ENCODE measurements at places on chromosomes 5 and 9.

GRCh38 chr9:121598965-121599871, 52.2 kb upstream of the DAB2IP start:
- no peak for DNase-seq

- DNase-seq = peak; percentile 54
These were observed 61.7 kb downstream of the HSPA4 start for GRCh38 chr5:133113331-133114061.

DNA sequence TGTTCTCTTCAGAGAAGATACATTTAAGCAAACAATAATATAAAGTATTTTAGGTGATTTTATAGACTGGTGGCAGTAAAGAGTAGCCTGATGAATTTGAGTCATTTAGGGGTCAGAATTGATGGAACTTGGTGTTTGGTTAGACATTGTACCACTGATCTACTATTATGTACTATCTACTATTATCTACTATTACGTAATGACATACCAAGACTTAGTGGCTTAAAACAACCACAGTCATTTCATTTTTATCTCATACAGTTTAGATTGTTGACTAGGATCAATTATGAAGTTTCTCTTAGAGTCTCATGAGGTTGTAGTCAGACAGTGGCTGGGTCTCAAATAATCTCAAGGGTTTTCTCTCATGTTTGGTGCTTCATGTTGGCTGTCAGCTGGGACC, 54.0 kb downstream of the PPIP5K2 start:
- no peak for DNase-seq

- DNase-seq = peak; percentile 92
These were observed 453.3 kb downstream of the BNC2 start for GRCh38 chr9:16417161-16417560.

- DNase-seq = peak; percentile 42
These were observed 50.5 kb upstream of the EXOC3 start for GRCh38 chr5:392431-392988.

DNA sequence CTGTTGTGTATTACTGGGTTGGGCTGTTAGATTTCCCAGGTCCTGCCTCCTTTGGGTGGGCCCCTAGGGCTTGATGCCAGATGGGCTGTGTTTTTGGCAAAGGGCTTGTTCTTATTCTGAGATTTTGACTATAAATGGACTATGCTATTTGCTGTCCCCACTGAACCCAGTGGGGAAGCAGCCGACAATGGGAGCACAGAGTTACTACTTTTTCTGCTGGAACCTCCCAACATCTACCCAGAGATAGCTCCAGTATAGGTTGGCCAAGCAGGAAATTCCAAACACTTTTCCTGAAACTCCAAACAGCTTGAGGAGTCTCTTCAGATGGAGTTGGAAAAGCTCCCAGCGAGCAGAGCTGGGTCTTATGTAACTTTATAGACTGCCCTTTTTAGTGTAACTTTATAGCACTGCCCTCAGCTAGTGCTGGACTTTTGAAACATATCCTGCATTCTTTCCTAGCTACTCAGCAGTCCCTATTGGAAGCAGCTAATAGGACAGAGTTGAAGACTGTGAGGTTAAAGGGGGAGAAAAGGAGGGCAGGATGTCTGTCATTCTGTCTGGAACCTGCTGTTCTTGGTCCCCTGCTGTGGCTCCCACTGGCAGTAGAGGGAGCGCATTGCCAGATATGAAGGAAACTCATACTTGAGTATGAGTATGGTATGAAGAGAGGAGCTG, 21.0 kb downstream of the RUSC2 start:
- DNase-seq = peak; percentile 93

DNA sequence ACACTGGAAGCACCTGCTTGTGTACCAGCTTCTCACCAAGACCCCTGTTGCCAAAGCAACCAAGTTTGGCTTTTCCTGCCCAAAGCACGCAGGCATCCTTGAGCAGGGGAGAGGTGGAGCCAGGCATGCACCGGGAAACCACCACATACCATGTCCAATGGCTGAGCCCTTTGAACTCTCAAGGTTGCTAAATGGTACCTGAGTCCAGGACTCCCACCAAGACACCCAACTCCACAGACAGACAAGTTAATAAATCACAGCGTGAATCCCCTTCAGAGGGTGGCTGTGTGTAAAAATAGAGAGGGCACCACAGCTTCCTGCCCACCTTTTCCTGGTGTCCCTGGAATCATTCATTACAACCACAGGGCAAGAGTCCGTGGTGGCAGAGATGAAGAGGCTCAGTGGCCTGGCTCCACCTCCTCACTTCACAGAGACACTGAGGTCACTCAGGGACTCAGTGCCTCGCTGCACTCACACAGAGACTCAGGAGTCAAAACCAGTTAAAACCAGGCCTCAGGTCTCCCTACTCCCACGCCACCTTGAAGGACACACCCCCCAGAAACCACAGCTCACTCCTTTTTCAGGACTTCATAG, 143.7 kb downstream of the C5orf15 start:
- no peak for DNase-seq

- no peak for DNase-seq
These were observed 269.5 kb downstream of the AUH start for GRCh38 chr9:91092214-91092613.

- DNase-seq = peak; percentile 80
These were observed 11.7 kb downstream of the SPIN1 start for GRCh38 chr9:88399966-88400365.

DNA sequence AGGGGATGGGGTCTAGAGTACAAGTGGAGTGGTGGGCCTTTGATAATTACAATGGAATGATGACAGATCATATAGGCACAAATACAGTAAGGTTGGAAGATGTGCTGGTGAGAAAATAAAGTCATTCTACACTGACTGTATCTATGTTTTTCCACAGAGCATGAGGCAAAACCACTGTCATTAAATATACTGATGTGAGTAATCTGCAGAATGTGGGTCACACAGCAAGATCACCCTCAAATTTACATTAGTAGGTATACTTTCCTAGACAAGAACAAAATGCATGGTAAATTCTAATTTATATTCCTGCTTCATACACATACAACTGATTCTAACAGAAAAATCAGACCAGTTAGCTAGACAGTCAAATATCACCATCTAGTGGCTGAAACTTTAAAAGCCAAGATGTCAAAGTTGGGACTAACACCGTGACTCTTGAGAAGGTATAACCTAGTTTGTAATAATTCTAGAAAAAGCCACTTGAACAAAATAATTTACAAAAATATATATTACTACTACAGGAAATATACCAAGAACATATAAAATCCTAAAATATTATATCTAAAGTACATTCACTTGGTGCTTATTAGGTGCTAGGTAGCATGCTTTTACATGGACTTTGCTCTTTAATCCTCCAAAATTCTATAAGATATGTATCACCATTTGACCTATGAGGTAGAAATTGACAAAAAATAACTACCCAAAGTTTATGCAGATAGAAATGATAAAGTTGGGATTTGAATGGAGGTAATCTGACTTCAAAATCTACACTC, 19.5 kb downstream of the TTC33 start:
- DNase-seq = peak; percentile 72

DNA sequence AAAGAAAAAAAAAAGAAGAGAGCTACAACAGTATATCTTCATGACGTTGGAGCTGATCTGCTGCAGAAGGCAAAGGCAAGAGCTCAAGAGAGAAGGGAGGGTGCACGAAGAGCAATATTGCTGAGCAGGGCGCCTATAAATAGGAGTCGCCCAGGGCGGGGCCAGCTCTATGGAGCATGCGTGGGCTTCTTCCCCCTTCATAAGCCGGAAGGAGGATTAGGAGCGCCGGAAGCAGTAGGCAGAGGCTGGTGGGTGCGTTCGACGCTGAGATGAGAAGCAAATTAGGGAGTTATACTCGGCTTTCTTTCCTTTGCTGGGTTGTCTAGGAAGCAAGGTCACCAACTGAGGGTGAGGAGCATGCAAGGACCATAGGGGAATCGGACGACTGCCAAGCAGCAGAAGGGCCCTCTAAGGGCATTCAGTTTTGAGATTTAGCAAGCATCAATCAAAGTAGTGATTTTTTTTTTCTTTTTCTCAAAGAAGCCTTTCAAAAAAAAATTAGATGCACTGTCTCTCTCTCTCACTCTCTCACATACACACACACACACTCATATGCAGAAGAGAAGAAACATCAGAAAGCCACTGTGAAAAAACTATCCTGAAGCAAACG, 496.7 kb downstream of the ENC1 start:
- DNase-seq = no peak

DNA sequence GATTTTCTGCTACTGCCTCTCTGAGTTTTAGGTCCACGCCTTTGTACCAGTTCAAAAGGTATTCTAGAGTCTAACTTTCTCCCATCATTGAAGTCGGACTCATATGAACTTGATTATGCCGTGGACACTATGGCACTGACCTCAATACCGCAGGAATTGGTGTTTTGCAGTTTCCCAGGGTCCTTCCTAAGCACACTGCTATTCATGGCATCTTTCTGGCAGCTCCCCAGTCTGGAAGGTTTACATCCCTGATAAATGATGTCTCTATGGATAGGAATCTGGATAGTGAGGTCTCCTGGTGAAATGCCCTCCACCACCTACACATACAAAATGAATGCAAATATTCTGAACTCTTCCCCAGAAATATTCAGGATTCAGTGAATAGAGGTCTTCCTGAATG, 422.2 kb downstream of the CTNND2 start:
- peak; percentile 34 for DNase-seq

GRCh38 chr9:121363622-121363961, 6.5 kb downstream of the STOM start:
- DNase-seq = no peak

- DNase-seq = no peak
These were observed 94.7 kb upstream of the RUSC2 start for GRCh38 chr9:35395076-35395705.

- DNase-seq = no peak
These were observed 1105.4 kb upstream of the DMAC1 start for GRCh38 chr9:8904771-8905515.
